Hypothalamus (tissue), 51 donors: ENCODE measurements at places on chromosomes 3 and 15.

DNA sequence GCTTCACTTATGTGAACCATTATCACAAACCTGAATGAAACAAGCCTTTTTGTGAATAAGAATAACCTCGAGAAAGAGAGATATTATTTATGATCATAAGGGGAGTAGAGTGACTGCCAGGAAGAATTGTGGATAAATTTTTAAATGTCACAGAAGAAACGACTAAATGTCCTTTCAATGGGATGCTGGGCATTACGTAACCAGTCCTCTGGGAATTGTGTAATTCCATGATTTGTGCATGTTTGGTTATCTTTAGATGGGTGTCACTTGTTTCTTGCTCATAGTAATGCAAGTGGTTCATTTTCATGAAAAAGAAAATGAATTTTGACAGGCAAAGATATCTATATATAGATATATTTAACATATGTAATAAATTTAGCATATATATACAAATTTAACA is 379.5 kb upstream of the AGTR1 start:
- no peak for DNase-seq

GRCh38 chr3:6204891-6205290 is 656.0 kb upstream of the GRM7 start:
- no peak for DNase-seq

GRCh38 chr3:195181741-195182469 is 89.1 kb downstream of the XXYLT1 start:
- no peak for DNase-seq

- no peak for DNase-seq
These were observed 5.7 kb upstream of the BLM start for GRCh38 chr15:90711418-90711824.

- no peak for DNase-seq
These were observed 43.7 kb upstream of the KCNMB2 start for GRCh38 chr3:178492491-178492890.

DNA sequence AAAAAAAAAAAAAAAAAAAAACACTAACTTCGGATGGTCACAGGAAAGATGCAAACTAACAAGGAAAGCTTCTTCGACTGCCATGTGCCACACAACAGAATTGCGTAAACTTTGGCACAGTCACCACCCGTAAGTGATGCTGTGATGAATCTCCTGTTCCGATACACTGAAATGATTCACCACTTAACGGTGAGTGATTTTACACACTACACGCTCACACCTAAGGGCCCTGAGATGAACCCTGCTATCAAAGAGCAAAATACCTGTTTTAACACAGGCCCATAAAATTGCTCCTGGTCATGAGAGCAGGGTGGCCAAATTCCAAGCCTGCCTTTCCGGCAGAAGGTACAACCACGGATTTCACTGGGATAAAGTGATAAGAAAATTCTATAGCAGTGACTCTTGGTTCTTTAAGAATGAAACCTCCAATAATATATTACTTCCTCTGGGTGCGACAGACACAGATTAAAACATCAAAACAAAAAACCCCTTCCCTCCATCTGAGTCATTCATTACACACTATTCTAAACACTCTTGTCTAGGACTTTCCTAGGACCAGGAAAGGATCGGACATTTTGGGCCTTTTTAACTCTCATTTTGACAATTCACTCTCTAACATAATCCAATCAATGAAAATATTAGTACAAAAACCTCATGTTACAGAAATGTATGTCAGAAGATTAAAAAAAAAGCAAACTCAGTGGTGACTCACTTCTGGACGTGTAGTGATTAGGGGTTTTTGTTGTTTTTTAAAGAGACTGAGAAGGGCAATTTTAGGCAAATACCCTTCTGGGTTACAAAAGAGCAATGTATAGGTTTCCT is 28.3 kb downstream of the LRIG1 start:
- DNase-seq = no peak

- no peak for DNase-seq
These were observed 478.2 kb upstream of the ROBO2 start for GRCh38 chr3:76561494-76562236.

DNA sequence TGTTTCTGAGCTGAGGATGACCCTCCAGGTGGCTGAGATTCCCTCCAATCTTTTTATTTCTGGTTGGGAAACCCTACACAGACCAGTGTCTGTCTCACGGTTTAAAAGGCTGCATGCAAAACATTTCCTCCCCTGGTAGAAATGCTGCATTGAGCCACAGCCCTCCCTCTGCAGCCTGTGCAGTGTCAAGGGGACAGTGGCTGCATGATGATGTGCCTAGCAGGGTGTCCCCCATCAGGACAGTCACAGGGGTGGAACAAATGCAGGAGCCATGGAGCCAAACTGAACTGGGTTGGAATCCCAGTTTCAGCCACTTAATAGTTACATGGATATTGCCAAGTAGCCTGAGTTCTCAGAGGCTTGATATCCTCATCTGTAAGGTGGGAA is 147.9 kb upstream of the CTDSPL start:
- DNase-seq = no peak

- no peak for DNase-seq
These were observed 15.2 kb downstream of the PFN2 start for GRCh38 chr3:149955449-149955848.

DNA sequence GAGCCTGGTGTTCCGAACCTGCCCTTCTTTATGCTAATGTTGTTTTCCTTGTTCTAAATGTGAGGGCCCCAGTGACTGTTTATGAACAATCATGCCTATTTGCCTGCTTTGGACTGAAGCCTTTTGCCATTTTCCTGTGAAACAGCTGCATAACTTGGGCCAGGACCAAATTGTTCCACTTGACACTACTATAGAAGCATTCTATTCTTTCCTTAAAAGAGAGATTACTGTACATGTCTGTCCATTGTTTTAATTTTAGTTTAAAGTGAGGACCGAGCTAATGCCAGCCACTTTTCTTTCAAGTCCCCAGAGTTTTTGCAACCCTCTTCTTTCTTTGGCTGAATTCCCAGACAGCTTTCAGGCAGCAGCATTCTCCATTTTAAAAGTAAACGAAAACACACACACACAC is 980.3 kb downstream of the CADM2 start:
- DNase-seq = peak; percentile 5

GRCh38 chr15:55707951-55708350 is 35.0 kb downstream of the PRTG start:
- no peak for DNase-seq
